Activated CD4-positive, alpha-beta T cell treated with anti-CD3 and anti-CD28 coated beads for 36 hours (primary cell): ENCODE measurements at places on chromosomes 5 and 9. TPM values are rescaled to one million over a fixed set of nuclear protein-coding genes. Genes with fewer than 3 reads are reported as not detected.

Gene ENTPD2
- total RNA-seq: 0.19 TPM

- H3K4me3 ChIP-seq: no peak overlapping the region
- H3K4me1 ChIP-seq: no peaks in the 10 kb centered on the region
- no peaks in the 10 kb centered on the region for H3K27me3 ChIP-seq
Measured at GRCh38 chr5:113749334-113749733, 235.8 kb downstream of the YTHDC2 start.

DNA sequence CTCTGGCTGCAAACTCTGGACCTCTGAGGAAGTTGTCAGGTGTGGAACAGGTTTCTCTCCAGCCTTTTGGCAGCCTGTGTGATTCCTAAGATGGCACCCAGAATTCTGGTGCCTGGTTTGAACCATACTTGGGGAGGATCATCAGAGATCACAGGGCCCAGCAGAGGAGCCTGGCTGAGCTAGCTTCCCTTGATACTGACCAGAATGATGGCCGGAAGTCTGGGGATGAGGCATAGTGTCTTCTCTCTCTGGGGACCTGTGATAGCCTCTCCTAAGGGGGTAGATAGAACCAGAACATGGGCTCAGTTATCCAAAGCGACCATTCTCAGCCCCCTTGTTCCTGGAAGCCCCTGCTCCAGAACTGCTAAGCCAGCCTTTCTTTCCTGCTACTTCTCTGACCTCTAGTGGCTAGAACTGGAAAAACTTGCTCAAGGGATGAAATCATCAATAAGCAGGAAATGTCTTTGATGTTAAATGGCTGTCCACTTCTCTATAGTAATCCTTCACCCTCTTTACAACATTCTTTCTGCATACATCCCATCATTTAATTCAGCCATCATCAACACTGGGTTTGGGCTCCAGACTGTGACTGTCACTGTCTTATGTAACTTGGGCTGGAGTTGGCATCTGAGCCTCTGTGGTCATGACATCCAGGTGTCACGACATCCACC lies 55.1 kb downstream of the C9orf152 start:
- H3K36me3 ChIP-seq: peaks cover 19% of the 10 kb centered on the region
- H3K27me3 ChIP-seq: no peaks in the 10 kb centered on the region
- no peak for DNase-seq
- H3K4me3 ChIP-seq: no peak overlapping the region

Gene C8G
- not detected for total RNA-seq

Gene PRLR
- 0.02 TPM for total RNA-seq

DNA sequence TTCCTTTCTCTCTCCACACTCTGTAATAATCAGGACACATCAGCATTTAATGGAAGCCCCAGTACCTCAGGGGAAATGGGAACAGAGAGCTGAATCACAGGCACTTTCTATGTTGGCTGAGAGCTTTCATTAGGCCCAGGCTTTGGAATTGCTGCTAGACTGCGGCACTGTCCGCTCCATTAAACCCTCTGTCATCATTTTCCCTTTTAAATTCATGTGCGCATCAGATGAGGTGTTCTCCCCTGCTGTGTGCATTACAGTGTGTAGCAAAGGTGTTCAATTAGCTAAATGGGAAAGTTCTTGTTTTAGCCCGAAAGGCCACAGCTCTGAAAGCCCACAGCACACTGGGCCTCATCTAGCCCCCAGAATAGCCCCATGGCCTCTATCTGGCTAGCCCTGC lies 133.6 kb downstream of the SV2C start:
- H3K4me1 ChIP-seq: no peaks in the 10 kb centered on the region
- no peaks in the 10 kb centered on the region for H3K36me3 ChIP-seq
- H3K27ac ChIP-seq: no peak overlapping the region
